ENCODE measurements at places on chromosomes 12 and 14.
A peak's percentile ranks its signal among the peaks of the same experiment; 100 is the strongest.

GRCh38 chr12:2302711-2303580, 250.2 kb downstream of the CACNA1C start:
- H3K4me3 ChIP-seq, result no peak overlapping the region
- no peaks in the 10 kb centered on the region for H3K27me3 ChIP-seq
- H3K27ac ChIP-seq, result no peak overlapping the region
- no peak for DNase-seq
- H3K4me1 ChIP-seq, result peaks cover under 1% of the 10 kb centered on the region

- H3K27ac ChIP-seq, result no peak overlapping the region
- no peak for DNase-seq
Measured at GRCh38 chr12:83322809-83323208, 636.1 kb downstream of the TMTC2 start.

GRCh38 chr12:57401165-57401564, 29.7 kb downstream of the R3HDM2 start:
- DNase-seq, result no peak
- H3K4me3 ChIP-seq, result no peak overlapping the region
- H3K4me1 ChIP-seq, result peaks cover 19% of the 10 kb centered on the region
- no peaks in the 10 kb centered on the region for H3K27me3 ChIP-seq
- H3K36me3 ChIP-seq, result no peaks in the 10 kb centered on the region
- H3K27ac ChIP-seq, result no peak overlapping the region

- no peak for DNase-seq
- no peaks in the 10 kb centered on the region for H3K36me3 ChIP-seq
- H3K4me1 ChIP-seq, result peaks cover 12% of the 10 kb centered on the region
- H3K4me3 ChIP-seq, result peak overlapping the region; percentile 86
Measured at GRCh38 chr14:103846097-103846496, 1.3 kb downstream of the PPP1R13B start.

GRCh38 chr12:123833830-123834229, 71.7 kb downstream of the DNAH10 start:
- peaks cover 16% of the 10 kb centered on the region for H3K36me3 ChIP-seq
- no peaks in the 10 kb centered on the region for H3K27me3 ChIP-seq
- H3K4me1 ChIP-seq, result no peaks in the 10 kb centered on the region
- DNase-seq, result no peak
- H3K4me3 ChIP-seq, result no peak overlapping the region
- H3K27ac ChIP-seq, result no peak overlapping the region
